CD4-positive, alpha-beta T cell treated with Interferon alpha-2 for 1 hour (primary cell): ENCODE measurements at places on chromosomes 7 and 10.

GRCh38 chr7:70582927-70583895 lies 548.7 kb upstream of the GALNT17 start:
- no peak for DNase-seq

GRCh38 chr7:72077786-72078185 lies 334.4 kb downstream of the CALN1 start:
- DNase-seq, result no peak

- no peak for DNase-seq
These were observed 45.2 kb upstream of the MSMB start for GRCh38 chr10:46091080-46091827.

- DNase-seq, result no peak
These were observed 130.5 kb downstream of the CPED1 start for GRCh38 chr7:121119047-121119446.

GRCh38 chr10:59177031-59177797 lies 771 bp downstream of the PHYHIPL start:
- no peak for DNase-seq
